Activated CD4-positive, alpha-beta T cell treated with anti-CD3 and anti-CD28 coated beads for 24 hours (primary cell): ENCODE measurements at places on chromosomes 11 and 22.

DNA sequence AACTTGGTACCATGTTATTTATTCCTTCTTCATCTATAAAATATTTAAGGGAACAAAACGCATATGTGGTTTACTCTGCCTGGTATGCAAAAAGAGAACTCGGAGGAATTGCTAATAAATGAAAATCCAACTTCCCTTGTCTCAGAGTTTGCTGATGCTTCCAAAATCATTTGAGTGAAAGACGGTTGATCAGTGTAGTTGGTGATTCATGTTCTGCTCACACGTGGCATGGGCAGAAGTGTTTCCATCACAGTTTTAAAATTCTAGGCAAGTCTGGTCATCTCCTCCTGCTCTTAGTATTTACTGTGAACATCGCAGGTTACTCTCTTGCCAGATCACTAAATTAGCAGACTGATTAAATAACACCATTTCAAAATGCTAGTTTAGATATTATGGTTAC, 11.9 kb upstream of the PARVB start:
- DNase-seq = no peak

DNA sequence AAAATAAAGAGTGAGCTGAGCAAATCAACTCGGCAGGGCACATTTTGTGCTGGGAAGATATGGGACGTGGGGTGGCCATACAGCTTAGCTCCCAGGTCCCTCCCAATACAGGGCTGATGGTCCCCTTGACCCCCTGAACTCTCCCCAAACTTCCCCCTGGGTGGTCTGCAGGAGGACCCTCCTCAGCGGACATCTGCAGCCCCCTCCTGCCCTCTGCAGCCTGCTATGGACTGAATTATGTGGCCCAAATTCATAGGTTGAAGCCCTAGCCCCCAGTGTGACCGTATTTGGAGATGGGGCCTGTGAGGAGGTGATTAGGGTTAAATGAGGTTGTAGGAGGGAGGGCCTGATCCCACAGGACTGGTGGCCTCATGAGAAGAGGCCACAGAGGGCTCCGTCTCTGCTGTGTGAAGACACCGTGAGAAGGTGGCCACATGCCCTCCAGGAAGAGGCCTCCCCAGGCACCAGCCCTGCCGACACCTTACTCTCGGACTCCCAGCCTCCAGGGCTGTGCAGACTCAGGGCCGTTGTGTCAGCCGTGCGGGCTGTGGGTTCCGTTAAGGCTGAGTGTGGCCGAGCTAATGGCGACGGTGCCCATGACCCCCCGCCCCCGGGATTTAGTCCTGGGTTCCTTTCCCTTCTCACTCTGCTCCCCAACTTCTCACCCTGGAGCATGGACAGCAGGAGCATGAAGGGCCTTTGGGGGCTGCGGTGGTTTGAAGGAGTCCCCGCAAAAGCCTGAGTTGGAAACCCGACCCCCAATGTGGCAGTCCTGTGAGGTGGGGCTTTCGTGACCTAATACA, 1042.8 kb downstream of the BRD1 start:
- no peak for DNase-seq

GRCh38 chr11:122313581-122313980, 197.6 kb upstream of the BLID start:
- no peak for DNase-seq

DNA sequence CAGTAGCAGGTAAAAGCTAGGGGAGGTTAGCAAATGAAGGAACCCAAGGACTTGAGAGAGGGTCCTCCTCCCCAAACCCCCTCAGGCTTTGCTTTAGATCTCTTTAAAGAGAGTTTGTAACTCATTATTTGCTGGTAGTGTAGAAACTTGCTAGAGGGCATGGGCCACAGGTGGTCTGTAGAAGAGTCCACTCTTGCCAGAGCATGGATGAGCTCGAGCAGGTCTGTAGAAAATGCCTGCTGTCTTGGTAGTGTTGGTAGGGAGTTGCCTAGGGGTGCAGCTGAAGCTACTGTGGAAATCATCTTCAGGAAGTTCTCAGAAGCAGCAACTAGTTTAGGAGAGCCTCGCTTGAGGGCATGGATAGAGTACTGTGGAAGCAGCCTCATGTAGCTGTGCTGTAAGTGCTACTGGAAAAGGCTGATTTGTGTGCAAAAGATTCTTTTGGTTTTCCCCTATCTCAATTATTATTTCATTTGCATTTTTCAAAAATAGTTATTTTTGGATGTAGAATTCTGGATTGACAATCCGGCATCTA, 104.3 kb downstream of the TMEM135 start:
- no peak for DNase-seq

GRCh38 chr11:10514202-10514601, 26.8 kb downstream of the RNF141 start:
- DNase-seq = no peak

- DNase-seq = no peak
Observed at GRCh38 chr11:3096909-3097530, 39.8 kb upstream of the CARS1 start.

GRCh38 chr22:30610299-30610698, 3.3 kb downstream of the TCN2 start:
- DNase-seq = no peak

DNA sequence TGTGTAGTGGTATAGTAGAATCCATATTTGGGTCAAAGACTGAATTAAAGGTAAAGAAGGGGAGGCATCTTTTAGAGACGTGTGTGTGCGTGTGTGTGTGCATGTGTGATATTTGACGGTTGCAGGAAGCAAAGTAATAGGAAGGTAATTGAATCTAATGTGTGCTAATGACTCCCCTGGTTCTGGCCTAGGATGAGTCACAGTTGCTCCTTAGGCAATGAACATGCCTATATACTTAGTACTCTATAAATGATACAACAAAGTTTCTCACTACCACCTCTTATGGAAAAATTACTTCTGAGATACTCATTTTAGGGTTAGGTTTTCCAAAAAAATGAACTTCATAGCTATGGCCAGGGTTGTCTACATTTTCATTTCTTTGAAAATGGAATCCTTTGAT, 409.6 kb downstream of the GUCY1A2 start:
- DNase-seq = no peak

- no peak for DNase-seq
Observed at GRCh38 chr11:69173925-69174581, 18.3 kb downstream of the SMIM38 start.

DNA sequence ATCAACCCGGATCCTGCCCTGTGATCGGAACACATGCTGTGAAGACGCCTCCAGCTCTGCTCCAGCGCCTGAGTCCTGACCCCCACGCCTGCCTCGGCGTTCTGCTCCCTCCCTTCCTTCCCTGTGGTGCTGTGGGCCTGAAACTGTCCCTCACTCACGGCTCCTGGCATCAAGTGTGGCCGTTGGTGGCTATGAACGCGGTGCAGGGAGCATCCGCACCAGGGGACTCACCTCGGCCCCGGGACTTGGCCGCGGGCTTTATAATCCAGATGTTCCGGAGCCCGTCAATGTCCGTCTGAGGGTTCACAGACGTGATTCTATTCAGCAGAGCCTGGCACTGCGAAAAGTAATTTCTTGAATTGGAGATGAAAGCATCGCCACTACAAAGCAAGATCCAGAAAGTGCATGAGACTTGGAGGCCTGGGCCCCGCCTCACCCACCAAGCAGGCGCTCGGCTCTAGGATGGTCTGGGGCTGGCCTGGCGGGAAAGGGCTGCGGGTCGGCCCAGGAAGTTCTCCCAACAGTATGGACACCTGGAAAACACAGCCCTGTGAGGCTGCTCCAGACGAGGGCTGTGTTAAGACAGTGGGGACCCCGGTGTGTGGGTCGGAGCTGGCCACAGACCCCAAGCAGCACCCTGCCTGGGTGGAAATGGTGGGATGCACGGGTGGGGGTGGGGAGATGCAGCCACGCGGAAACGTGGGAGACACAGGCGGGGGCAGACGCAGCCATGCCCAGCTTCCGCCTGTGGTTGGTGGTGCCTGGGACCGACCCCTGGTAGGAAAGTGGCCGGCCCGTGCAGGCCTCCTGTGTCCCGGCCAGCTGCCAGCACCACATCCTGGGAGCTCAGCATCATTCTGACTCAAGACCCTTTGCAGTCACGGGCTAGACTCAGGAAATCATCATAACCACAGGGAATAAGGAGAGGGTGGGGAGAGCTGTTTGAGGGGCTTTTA, 21.8 kb upstream of the IL17REL start:
- DNase-seq = no peak

DNA sequence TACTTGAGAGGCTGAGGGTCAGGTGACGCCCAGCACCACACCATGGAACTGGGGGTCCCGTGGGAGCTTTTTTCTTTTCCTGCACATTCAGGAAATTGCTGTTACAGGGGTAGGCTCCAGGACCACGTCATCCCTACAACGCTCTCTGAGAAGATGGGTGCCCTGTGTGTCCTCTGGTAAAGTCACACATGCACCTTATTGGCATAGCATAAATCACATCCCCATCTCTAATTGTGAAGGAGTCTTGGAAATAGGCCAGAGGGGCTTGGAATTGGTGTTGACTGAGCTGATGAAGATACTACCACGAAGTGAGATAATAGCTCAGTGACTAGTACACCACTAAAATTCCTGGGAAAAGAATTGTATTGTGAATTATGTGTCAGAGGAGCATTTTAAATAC, 57.6 kb downstream of the TNRC6B start:
- no peak for DNase-seq

- DNase-seq = no peak
Observed at GRCh38 chr22:36162127-36163034, 1.8 kb upstream of the APOL3 start.

DNA sequence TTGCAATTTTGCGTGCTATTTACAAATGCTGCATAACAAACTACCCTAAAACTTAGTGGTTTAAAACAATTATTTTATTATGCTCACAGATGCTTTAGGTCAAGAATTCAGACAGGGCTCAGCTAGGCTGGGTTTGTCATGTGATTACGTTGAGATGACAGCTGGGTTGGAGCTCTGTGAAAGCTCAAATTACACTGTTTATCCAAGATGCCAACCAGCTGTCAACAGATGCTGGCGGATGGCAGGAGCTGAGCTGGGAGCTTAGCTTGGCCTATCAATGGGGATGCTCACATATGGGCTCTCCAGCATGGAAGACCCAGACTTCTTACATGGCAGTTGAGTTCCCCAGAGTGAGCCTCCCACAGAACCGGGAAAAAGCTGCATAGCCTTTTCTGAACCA, 62.7 kb downstream of the STK33 start:
- DNase-seq = no peak

DNA sequence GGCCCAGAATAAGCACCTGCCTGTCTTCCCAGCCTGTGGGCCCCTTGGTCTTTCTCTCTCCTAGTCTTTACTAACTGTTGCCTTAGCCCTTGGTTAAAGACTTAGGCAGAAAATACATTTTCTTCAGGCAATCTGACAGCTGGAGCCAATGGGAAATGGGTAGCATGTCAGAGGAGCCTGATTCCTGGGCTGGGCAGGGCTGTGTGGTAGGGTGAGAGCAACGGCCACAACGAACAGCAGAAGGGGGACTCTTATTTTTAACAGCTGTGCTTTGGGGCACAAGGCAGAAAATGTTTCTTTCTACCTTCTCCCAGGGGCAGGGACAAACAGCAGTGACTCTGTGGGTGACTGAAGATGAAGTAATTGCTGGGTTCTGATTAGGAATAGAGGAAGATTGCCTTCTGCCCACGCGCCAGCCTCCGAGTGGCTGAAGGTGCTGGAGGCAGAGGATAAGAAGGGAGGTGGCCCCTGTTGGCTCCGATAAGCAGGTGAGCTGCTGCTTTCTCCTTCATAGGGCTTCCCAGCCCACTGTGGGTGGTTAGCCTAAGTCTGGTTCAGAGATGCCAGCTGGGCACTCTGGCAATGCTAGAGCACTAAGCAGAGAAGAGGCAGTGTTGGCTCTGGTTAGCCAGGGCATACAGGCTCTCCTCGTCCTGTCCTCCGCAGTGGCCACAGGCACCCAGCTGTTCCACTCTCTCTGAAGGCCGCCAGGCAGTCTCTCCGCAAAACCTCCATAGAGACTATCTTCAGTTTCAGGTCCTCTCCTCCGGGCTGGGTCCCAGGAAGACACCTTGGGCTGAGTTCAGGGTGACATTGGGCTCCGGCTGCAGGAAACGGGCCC, 1.5 kb downstream of the YPEL4 start:
- DNase-seq = no peak

- DNase-seq = no peak
Observed at GRCh38 chr11:65609229-65609628, 4.8 kb downstream of the MAP3K11 start.

DNA sequence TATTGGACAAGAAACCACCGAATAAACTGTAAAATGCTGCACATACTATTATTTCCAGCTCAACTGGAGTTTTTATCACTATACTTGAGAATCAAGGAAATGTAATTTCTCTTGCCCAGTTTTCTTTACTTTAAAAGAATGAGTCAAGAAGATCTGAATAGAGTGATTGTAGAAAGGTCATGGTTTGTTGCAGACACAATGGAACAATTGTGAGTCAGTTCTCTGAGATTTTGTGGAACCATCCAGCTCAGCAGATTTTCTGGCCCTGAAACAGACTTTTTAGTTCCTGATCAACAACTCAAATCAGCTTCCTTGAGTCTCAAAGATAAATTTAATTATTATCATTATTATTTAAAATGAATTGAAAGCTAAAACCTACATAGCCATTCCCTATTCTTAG, 1.3 kb downstream of the TCN1 start:
- no peak for DNase-seq

DNA sequence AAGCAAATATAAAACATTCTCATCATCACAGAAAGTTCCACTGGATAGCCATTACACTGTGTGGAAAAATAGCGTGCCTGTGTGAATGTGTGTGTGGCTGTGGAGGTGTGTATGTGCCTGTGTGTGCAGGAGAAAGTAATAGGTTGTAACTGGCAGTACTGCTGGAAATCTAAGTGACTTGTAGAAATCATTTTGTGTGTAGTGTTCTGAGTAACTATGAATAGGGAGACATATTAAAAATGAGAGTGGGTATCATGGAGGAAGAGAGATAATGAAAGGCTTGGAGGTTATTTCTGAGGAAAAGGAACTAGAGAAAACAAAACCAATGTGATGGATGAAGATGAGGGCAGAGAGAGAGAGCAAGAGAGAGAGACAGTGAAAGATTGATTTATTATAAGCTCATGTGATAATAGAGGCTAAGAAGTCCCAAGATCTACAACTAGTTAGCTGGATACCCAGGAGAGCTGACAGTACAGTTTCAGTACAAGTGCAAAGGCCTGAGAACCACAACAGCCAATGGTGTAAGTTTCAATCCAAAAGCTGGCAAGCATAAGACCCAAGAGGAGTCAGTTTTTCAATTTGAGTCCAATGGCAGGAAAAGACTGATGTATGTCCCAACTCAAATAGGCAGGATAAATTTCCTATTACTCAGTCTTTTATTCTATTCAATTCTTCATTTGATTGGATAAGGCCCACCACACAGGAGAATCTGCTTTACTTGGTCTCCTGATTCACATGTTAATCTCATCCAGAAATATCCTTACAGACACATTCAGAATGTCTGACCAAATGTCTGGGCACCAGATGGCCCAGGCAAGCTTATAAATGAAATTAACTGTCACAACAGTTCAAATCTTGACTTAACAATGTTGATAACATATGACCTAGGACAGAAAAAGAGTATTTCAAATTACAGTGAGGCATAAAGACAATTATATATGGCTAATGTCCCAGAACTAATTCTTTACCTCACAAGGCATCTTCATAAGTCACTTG, 14.9 kb downstream of the KBTBD3 start:
- no peak for DNase-seq

GRCh38 chr11:116888024-116888423, 50.6 kb upstream of the APOA1 start:
- DNase-seq = no peak
